T-helper 2 cell treated with Interferon-gamma antibody and Interleukin-4, amounts not matched to agents 5 μg/mL and 100 μg/mL, for 36 hours (primary cell): ENCODE measurements at places on chromosomes 4 and X.

- DNase-seq, result no peak
Measured at GRCh38 chr4:164058776-164059445, 564.4 kb downstream of the TMA16 start.

GRCh38 chr4:172202480-172203076 lies 389.4 kb downstream of the GALNTL6 start:
- no peak for DNase-seq

- no peak for DNase-seq
Measured at GRCh38 chr4:74038425-74039314, at the start of gene CXCL3. CXCL3 (minus strand) TSS chr4:74038689; CDS start chr4:74038611, 78 bp downstream.

- DNase-seq, result no peak
Measured at GRCh38 chr4:76758996-76759395, 138.9 kb downstream of the SOWAHB start.

DNA sequence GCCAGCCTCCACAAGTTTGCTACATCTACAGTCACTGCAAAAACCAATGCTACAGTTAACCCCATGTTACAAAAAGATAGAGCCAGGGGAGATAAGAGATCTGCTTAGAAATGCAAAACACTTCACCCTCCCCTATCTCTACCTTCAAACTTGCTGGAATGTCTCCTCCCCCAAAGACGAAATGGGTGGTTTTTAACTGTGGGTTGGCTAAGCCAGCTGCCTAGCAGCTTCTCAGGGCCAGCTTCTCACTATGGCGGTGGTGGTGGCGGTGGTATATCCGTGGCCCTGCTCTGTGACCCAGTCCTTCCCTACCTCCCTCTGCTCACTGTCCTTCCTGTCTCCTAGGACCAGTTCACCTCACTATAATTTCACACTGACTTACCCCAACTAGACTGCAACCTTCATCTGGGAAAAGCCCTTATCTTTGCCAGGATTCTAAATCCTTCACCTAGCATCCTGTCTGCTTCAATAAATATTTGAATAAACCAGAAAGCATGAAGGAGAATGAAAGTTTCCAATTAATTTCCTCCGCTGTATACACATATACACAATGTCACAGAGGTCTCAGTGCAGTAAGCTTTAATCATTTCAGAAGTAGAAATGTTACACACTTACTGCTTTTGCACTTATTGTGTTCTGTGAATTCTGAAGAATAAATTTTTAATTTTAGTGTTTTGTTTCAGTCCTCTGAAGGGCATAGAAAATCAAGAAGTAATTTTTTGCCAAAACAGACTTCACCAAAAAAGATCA lies 46.3 kb downstream of the SH3KBP1 start:
- DNase-seq, result peak; percentile 60

DNA sequence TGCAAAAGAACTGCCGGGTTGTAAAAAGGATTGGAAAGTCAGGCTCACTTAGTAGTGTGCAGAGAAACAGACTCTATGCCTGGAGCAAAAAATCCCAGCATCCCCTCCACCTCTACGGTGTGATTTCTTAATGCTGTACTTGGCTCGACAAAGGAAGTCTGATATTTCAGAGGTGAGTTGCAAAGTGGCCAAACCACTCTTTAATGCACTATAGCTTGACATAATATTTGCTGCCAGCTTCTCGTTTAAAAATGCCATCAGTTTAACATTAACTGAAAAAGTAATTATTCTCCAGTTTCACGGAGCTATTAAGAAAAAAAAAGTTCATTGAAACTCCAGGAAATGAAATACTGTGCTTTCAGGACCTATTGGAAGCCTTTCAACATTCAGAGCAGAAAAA lies 448.3 kb upstream of the ZFP42 start:
- DNase-seq, result no peak

- no peak for DNase-seq
Measured at GRCh38 chr4:71847300-71847699, 63.4 kb upstream of the GC start.

- DNase-seq, result no peak
Measured at GRCh38 chr4:1524761-1525160, 118.5 kb upstream of the NKX1-1 start.

DNA sequence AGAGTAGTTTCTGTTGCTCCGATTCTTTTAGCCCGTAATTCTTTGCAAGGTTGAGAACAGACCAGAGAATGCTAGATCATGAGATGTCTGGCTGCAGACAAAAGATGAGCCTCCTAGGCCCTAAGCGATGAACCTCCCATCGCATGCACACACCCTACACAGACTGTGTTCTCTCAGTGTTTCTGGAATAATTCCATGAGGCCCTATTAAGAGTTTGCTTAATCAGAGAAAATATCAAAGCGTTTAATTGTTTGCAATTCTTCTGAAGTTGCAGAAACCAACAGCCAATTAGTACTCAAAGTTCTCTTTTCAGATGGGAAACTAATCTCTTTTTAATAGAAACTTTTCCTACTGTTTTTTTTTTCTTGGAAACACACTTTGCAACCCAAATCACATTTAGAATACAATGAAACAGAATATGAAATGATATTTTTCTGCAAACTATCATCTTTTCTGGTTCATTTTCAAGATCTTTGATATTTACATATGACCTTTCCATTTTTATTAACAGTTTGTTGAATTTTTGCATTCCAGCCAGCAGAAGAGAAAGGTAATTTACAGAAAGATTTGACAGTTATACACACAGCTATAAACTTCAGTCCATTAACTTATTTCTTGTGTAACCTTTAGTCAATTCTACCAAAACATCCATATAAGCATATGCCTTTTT lies 1525.6 kb downstream of the ARAP2 start:
- DNase-seq, result no peak

GRCh38 chr4:11720292-11720691 lies 291.6 kb upstream of the HS3ST1 start:
- DNase-seq, result no peak

DNA sequence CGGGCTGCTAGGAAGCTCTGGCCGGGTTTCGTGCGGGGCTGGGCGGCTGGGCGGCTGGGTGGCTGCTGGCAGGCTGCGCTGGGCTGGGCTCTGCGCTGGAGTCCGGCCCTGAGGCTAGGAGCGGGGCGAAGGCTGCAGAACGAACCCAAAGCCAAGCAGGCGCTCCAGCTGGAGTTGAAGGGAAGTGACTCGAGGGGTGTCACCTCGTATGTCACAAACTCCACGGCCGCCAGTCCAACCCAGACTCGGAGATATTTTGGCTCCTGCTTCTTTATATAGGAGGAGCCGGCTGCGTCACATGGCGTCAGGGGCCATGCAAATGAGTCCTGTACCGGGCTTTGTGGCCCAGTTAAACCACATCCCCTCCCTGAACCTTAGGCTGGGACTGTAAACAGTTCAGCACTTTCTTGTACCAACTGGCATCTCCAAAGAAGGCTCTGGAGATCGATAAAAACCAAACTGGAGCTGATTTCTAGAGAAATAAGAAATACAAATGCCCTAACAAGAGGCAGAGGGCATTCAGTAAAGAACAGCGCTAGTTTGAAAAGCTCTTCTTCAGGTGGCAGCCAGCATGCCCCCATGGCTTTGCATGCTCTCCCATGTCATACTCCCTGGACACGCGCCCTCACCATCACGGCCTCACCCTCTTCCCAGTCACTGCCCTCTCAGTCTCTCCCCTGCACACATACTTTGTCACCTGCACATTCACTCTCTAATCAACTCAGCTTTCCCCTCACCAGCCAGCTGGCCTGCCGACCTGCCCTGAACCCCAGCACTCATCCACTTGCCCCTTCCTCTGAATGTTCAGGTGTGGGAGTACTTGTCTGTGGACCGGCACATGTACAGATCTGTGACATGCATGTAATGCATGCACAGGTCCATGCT lies 58.5 kb downstream of the TSC22D3 start:
- DNase-seq, result peak; percentile 83

- no peak for DNase-seq
Measured at GRCh38 chr4:149831656-149832208, 16.1 kb upstream of the IQCM start.

DNA sequence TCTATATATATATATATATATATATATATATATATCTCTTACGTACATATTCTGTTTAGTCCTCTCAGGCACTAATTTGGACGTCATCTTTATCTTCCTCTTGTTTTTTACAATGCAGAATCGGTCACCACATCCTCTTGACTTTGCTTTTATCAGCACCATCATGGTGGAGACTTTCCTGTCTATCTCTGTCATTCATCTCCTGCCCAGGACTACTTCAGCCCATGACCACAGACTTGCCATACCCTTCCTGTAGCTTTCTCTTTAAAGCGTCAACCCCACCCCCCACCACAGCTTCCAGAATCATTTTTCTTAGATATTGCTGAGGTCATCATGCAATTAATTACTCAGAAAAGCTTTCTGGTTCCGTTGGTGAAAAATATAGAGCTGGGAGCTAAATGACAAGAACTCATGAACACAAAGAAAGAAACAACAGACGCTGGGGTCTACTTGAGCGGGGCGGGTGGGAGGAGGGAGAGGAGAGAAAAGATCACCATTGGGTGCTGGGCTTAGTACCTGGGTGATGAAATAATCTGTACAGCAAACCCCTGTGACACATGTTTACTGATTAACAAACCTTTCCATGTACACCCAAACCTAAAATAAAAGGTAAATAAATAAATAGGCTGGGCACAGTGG lies 30.5 kb upstream of the PRKX start:
- DNase-seq, result peak; percentile 54

DNA sequence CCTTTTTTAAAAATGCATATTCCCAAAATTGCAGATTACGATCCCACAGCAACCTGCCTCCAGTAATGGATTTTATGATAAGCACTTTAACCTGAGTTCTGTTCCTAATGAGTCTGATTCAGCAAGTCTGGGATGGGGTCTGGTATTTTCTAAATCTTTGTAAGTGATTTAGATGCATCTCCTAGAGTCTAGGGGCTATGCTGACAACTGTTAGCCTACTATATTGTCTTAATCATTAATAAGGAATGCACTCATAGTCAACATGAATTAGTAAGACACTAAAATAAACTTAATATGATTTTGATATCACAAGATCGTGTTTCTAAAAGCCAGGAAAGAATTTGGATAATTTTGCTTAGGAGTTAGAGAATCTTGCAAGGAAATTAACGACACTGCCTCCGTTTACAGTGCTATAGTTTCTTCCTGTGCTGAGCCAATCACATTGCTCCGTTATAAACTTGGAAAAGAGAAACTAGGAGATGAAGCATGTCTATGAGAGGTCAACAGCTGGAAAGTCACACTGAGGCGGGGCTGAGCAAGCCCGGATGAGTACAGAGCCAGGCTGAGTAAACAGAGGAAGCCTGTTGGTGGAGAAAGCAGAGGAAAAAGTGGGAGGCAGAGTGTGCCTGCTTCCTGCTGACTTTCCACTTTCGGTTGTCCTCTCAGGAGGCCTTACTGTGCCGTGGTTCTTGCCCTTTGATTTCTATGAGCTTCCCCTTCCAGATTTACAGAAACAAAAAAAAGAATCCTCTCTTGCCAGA lies 5.4 kb downstream of the SCARB2 start:
- no peak for DNase-seq

DNA sequence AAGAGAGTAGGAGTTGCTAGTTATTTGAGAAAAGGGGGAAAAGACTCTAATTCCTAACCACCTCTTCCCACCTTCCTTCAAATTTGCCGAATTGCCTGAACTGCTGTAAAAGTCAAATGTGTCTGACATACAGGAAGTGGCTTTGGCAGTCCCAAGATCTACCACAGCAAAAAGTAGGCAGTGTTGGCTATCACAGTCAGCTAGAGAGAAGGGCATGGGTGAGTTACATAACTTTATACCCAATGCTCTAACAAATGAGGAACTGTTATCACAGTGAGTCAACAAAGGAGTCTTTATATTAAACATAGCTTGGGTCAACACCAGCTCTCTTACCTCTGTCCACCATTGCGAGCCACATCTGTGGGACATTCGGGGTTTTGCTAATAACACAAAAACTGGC lies 2.4 kb upstream of the MBNL3 start:
- DNase-seq, result no peak

DNA sequence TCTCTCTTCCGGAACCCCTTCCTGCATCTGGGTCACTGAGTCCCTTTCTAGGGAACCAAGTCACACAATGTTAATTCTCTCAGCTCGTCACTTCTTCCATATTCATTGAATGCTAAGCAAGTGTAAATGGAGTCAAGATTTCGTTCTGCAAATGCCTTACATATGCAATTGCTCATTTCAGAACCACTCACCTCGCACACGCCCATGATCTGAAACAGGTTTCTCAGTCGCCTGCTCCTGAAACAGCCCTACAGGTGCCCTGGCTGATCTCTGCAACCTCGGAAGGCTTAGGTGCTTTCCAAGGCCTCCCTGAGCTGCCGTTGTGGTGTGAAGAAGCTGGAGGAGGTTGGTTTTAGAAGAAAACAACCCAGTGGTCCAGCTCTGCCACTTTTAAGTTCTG lies 100.8 kb upstream of the MSX1 start:
- DNase-seq, result no peak
